ENCODE measurements at places on chromosomes 4 and X.

GRCh38 chr4:20299515-20299914, 47.8 kb downstream of the SLIT2 start:
- no peak for DNase-seq

DNA sequence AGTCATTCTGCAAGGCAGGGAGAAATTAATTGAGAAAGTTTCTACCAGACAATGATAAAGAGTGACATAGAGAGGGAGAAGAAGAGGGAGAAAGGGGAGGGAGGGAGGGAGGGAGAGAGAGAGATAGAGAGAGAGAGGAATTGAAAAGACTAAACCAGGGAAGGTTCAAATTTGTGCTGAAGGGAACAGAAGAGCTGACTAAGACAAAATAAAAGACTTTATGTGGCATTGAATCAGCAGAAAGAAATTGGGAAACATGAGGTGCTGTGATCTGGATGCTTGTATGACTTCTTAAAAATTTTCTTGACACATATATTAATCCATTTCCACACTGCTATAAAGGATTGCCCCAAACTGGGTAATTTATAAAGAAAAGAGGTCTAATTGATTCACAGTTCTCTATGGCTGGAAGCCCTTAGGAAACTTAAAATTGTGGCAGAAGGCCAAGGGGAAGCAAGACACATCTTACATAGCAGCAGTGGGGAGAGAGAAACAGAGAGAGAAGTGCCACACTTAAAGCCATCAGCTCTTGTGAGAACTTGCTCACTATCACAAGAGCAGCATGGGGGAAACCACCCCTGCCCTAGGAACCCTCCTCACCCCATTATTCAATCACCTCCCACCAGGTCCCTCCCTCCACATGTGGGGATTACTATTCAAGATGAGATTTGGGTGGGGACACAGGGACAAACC, 13.5 kb upstream of the CXCL6 start:
- DNase-seq = no peak

DNA sequence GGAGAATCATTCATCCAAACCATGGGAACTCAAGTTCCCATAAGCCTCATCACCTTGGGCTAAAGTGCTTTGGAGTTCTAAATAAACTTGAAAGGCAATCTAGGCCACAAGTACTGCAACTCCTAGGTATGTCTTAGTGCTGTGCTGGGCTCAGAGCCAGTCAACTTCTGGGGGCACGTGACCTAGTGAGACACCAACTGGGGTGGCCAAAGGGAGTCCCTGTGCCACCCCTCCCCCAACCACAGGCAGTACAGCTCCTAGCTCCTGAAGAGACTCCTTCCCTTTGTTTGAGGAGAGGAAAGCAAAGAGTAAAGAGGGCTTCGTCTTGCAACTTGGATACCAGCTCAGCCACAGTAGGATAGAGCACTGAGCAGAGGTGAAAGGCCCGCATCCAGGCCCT, 154.2 kb upstream of the IL1RAPL2 start:
- no peak for DNase-seq

DNA sequence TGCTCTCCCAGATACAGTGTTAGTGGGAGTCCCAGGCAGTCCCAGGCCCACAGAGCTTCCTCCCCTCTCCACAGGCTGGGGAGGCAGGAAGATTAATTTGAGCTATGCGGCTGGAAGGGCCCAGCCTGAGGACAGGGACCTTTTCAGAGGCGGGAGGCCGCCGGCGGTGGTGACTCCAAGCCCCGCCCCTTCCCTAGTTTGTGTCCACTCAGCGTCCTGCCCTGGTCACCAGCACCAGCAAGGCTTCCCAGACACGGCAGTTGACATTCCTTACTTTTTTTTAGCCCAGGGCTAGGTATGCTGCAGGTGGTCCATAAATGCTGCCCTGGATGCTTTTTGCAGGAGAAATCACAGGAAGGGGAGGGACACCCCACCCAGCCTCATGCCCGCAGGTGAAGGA, 67.7 kb upstream of the LRPAP1 start:
- DNase-seq = no peak

DNA sequence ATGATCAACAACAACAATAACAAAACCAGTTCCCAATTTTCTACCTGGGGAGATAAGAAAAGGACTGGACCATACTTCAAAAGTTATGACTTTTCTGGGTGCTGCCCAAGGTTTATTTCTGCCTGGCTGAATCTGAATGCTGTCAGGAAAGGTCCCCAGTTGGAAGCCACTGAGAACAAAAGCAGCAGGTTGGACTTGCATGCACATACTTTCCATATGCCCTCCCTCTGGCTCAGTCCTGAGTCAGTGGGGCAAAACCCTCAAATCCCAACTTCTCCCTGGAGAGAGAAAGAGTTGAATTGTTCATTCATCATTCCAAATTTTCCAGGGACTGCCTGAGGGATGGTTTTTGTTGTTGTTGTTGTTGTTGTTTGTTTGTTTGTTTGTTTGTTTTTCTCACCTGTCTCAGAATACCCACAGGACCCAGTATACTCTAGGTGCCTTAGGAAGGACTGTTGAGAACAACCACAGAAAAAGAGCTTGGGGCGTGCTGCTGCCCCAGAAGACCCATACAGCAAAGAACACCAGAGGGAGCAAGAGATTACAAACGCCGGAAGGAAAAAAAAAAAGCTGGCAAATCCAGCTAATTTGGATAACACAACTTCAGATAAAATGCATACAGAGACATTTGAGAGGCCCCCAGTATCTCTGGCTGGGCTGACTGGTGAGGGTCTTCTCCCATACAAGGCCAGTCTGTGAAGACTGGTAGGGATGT, 138.9 kb upstream of the INPP4B start:
- DNase-seq = no peak

- DNase-seq = no peak
Measured at GRCh38 chr4:106541253-106541652, 172.7 kb upstream of the GIMD1 start.

DNA sequence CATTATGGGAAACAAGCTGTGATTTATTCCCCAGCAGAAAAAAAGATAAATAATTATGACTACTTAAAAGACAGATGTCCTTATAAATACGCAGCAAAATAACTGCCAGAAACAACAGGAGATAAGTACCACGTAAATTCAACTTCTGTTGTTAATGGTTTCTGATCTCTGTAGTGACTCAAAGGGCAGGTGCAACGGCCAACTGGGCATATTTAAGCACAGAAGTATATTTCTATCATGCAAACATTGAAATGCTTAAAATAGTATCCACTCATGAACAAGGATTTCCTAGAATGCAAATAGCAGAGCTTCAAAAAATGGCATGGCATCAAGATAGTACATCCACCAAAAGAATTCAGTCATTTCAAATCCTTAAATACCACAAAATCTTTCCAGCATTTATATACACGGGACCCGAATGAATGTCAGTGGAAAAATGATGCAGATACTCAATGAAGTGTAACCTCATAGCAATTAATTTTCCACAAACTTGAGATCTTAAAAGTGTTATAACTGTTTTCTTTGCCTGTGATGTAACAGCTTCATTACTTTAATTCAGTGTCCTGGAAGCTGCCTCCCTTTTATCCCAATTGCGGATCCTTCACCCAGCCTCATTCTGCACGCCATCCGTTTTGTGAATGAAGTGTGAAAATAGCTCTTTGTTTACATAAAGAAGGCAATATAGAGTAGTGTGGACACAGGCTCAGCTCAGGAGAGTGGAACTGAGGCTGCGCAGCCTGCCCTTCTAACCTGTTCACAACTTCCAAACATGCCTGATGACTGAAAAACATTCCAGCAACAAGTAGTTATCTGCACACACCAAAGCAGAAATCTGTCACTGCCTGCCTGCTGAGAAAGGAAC, 10.2 kb downstream of the PDGFC start:
- no peak for DNase-seq

DNA sequence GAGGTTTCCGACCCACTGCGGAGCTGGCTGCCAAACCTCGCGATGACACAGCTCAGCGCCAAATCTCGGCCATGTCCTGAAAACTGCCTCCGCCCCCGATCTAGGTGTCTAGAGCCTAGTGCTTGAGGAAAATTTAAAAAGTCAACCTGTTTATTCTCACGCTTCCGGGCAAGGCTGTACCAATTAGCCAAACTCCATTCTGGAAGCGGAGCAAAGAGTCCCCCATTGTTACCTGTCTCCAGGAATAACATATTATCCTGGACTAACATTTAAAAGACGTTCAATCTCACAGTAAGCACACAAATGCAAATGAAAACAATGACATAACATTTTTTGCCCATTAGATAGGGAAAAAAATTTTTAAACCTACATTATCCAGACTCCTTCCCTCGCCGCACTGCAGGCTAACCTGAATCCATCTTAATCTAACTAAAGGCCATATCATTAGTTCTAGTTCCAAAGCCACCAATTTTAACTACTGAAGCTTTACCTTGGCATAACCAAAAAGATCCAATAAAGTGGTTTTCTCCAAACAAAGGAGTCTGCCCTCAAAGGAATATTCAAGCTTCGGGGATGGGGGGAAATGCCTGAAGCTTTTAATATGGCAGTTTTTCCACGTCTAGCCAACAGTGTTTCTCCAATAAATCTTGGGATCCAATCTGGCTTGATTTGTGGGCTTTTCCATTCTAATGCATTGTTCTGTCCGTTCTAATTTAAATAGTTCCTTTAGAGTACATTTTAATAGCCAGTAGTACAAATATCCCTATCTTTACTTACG, 1.9 kb downstream of the HUWE1 start:
- DNase-seq = no peak

- no peak for DNase-seq
Measured at GRCh38 chrX:152725409-152725808, 8.1 kb downstream of the CSAG1 start.

- no peak for DNase-seq
Measured at GRCh38 chr4:4810778-4811177, 48.7 kb upstream of the MSX1 start.

DNA sequence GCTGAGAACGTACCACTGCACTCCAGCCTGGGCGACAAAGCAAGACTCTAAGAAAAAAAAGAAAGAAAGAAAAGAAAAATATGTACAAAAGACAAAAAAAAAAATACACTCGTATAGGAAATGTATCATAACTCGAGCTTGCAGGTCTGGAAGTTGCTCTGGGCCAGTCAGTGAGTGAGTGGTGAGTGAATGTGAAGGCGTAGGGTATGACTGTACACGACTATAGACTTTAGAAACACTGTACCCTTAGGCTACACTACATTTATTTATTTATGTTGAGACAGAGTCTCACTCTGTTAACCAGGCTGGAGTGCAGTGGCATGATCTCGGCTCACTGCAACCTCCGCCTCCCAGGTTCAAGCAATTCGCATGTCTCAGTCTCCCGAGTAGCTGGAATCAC, 29.4 kb downstream of the EVC2 start:
- no peak for DNase-seq

DNA sequence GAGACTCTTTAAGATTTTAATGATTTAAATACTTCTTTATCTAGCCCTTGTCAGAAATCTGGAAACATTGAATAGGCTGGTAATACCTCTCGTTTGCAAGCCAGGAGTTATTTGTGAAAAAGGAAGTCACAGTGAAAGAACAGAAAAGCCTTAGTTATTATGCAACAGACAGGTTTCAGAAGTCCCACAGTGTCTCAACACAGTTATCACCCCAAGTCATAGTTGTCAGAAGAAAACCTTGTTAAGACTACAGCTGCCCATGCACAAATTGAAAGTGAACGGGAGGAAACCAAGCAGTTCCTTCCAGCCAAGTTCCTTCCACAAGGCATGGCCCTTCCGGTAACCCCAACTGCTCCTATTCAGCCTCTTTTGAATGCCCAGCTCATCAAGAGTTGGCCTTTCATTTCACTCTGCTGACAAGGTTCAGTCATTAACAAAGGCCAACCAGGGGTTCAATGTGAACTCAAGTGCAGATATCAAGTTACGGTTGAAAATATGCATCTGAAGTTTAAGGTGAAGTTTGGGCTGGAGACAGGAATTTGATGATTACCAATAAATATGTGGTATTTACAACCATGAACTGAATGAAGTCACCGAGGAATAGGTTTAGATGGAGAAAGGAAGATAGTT, 15.6 kb downstream of the ALPK1 start:
- DNase-seq = no peak

DNA sequence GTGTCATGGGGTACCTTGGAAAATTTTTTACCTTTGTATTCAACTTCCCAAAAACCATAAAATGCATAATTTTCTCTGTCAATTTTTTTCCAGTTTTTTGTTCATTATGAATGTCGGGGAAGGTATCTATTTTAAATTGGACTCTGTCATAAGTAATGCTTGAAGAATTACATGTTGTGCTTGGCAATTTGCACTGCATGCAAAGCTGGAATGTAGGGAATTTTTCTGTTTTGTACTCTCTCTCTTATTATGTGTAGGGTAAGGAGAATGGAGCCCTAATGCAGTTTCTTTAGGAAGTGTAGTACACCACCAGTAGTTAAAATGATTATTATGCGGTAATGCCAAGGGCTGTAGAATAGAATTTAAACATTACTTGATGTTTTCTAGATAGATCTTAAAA, 137.7 kb upstream of the LIMCH1 start:
- no peak for DNase-seq

GRCh38 chr4:22903913-22904312, 211.2 kb downstream of the GBA3 start:
- DNase-seq = no peak

DNA sequence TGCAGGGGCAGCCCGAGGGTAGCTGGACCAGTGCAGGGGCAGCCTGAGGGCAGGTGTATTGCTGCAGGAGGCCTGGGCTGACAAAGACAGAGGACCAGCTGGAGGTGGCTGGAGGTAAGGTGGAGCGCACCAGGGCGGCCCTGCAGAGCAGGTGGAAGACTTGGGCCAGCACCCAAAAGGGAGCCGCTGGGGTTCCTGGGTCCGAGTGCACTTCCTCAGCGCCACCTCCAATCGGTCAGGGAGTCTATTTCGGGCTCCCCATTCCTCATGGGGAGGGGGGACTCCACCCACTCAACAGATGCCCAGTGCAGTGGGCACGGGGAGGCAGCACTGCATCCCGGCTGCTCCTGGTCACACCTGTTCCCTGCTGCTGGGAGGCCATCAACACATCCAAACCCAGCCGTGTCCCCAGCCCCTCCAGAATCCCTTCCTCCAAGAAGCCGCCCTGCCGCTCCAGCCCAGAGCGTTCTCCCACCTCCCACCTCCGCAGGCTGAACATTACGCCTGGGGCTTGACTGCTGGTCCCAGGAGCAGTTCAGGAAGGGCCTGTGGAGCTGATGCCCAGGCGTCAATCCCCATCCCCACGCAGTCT, 1.5 kb downstream of the LRPAP1 start:
- no peak for DNase-seq

- DNase-seq = no peak
Measured at GRCh38 chr4:113633467-113633866, 128.1 kb downstream of the CAMK2D start.
